ENCODE measurements at places on chromosomes 1 and 21.

GRCh38 chr1:212458817-212459216 lies 26.1 kb downstream of the NENF start:
- no peak for DNase-seq
- no peak overlapping the region for H3K4me3 ChIP-seq
- H3K27ac ChIP-seq = no peak overlapping the region
- H3K36me3 ChIP-seq = no peaks in the 10 kb centered on the region
- no peaks in the 10 kb centered on the region for H3K27me3 ChIP-seq

DNA sequence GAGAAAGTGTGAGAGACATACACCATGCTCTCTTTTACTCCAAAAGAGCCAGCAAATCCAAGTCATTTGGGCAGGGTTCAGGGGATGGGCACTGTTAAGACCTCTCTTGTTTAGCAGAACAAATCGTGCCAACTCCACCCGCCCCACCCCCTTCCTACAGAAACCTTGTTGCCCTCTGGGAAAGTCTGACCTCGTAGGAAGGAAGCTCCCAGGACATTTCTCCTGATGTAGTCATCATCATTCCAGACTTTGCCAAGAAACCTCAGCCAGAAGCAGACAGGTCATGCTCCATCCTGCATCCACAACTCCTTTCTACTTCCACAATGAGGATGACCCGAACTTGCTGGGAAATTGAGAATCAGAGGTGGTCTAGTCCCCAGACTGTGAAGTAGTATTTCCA lies 57.7 kb downstream of the UBE2T start:
- no peaks in the 10 kb centered on the region for H3K27me3 ChIP-seq
- H3K4me3 ChIP-seq = no peak overlapping the region
- peak overlapping the region; percentile 45 for H3K27ac ChIP-seq
- DNase-seq = peak; percentile 44

- H3K4me1 ChIP-seq = peaks cover 6% of the 10 kb centered on the region
- H3K27me3 ChIP-seq = no peaks in the 10 kb centered on the region
- no peak overlapping the region for H3K27ac ChIP-seq
- no peak overlapping the region for H3K4me3 ChIP-seq
Observed at GRCh38 chr1:164725401-164725800, 166.4 kb downstream of the PBX1 start.

GRCh38 chr1:20073256-20073655 lies 3.3 kb downstream of the PLA2G5 start:
- H3K27ac ChIP-seq = no peak overlapping the region
- H3K4me1 ChIP-seq = no peaks in the 10 kb centered on the region
- H3K27me3 ChIP-seq = no peaks in the 10 kb centered on the region
- no peak overlapping the region for H3K4me3 ChIP-seq
- H3K36me3 ChIP-seq = no peaks in the 10 kb centered on the region

- no peak overlapping the region for H3K4me3 ChIP-seq
- no peak for DNase-seq
- H3K36me3 ChIP-seq = no peaks in the 10 kb centered on the region
Observed at GRCh38 chr1:1996207-1996651, 7.4 kb downstream of the CFAP74 start.

DNA sequence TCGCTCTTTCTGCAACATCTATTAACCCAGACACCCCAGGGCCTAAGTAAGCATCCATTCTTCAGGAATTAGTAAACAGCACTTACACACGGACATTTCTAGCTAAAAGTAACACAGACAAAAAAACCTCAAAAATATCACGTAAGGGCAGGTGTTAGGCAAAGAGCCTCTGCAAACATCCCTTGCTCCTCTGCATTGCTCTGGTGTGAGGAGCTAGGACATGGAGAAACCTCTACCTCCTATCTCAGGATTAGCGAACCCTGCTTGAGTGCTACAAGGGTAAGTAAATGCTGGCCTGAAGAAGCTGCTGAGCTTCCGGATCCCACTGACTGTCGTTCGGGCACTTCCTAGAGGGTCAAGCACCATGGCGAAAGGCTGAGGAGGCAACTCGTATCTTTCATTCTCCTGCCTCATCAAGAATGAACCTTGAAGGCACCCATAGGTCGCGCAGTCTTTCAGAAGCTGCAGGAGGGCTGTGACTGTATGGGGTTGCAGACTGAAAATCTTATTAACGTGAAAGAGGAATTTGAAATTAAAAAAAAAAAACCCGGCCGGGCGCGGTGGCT lies 2.1 kb downstream of the PTGER3 start:
- H3K4me3 ChIP-seq = no peak overlapping the region
- H3K4me1 ChIP-seq = peaks cover 9% of the 10 kb centered on the region
- no peak for DNase-seq
- no peaks in the 10 kb centered on the region for H3K36me3 ChIP-seq
- H3K27ac ChIP-seq = no peak overlapping the region

- no peaks in the 10 kb centered on the region for H3K36me3 ChIP-seq
- no peak overlapping the region for H3K4me3 ChIP-seq
- no peak overlapping the region for H3K27ac ChIP-seq
- DNase-seq = no peak
- H3K4me1 ChIP-seq = no peaks in the 10 kb centered on the region
Observed at GRCh38 chr1:201066986-201067385, 43.5 kb upstream of the KIF21B start.

DNA sequence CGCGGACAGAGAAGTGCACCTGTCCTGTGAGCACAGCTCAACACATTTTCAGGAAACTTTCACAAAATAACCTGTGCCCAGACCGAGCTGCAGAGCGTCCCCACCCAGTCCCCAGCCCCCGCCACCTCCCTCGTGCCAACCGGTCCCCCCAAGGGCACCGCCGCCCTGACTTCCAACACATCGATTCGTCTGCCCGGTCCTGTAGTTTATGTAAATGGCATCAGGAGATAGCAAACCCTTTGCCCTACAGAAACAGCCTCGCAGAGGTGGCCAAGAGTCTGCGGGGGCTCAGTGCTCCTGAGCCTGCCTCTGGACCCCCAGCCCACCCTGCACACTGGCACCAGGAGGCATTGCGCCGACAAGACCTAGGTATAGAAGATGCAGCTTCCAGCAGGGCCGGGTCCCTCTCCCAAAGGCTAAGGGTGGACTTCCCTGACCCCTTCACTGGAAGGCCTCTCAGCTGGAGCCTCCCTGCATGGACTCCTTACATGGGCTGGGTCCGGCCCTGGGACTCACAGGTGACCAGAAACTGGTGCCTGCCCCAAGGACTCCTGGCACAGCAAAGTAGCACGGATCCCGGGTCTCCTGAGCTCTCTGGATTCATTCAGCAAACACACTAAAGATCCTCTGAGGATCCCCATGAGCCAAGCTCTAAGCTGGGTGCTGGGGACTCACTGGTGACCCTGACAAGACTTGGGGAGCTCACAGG lies 6.6 kb upstream of the PLEKHG5 start:
- H3K4me3 ChIP-seq = peak overlapping the region; percentile 13
- no peaks in the 10 kb centered on the region for H3K27me3 ChIP-seq
- H3K27ac ChIP-seq = no peak overlapping the region
- peaks cover 17% of the 10 kb centered on the region for H3K4me1 ChIP-seq
- no peak for DNase-seq
- no peaks in the 10 kb centered on the region for H3K36me3 ChIP-seq

GRCh38 chr1:1318131-1318652 lies 6.3 kb downstream of the INTS11 start:
- peak; percentile 45 for DNase-seq
- peaks cover 25% of the 10 kb centered on the region for H3K36me3 ChIP-seq

DNA sequence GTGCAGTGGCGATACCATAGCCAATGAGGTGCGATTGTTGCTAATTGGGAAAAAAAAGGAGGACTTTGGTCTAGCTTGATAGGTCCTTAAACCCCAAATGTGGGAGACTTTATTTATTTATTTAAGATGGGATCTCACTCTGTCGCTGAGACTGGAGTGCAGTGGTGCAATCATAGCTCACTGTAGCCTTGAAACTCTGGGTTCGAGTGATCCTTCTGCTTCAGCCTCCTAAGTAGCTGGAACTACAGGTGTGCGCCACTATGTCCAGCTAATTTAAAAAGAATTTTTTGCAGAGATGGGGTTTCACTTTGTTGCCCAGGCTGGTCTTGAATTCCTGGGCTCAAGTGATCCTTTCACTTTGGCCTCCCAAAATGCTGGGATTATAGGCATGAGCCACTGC lies 24.0 kb upstream of the SRSF10 start:
- no peak overlapping the region for H3K4me3 ChIP-seq
- no peak overlapping the region for H3K27ac ChIP-seq
- no peaks in the 10 kb centered on the region for H3K27me3 ChIP-seq
- peaks cover 17% of the 10 kb centered on the region for H3K4me1 ChIP-seq
- DNase-seq = no peak
- H3K36me3 ChIP-seq = no peaks in the 10 kb centered on the region

- H3K4me1 ChIP-seq = no peaks in the 10 kb centered on the region
- no peak overlapping the region for H3K4me3 ChIP-seq
- H3K27ac ChIP-seq = no peak overlapping the region
- no peak for DNase-seq
- no peaks in the 10 kb centered on the region for H3K36me3 ChIP-seq
- H3K27me3 ChIP-seq = no peaks in the 10 kb centered on the region
Observed at GRCh38 chr21:45997495-45998275, 16.1 kb downstream of the COL6A1 start.

DNA sequence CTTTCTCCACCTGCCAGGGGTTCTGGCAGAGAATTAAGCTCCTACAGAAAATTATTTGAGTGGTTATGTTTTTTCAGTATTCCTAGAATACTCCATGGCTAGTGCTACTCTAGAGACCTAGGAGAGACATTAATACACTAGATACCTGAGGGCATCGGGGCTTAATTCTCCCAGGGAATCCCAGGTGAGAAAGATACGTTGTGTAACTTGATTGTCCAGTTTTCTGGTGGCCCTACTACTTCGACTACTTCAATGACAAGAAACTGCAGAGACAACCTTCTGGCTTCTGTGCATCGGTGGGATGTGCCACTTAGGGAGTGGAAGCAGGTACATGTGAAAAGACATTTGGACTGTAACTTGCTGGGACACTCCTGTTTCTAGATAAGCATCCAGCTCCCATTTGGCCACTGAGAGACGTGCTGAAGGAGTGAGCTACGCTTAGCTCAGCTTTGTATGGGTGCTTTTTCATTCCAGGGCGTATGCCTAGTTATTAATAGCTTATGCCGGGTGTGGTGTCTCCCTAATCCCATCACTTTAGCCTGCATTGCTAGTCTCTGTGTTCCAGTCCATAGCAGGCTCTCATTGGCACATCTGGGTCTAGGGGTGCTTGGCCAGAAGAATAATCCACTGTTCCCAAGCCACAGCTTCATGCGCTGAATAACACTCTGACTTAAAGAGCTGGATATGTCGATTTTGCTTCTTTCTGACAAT lies 300.7 kb downstream of the SIPA1L2 start:
- no peaks in the 10 kb centered on the region for H3K36me3 ChIP-seq
- H3K27ac ChIP-seq = no peak overlapping the region
- DNase-seq = no peak
- no peak overlapping the region for H3K4me3 ChIP-seq

DNA sequence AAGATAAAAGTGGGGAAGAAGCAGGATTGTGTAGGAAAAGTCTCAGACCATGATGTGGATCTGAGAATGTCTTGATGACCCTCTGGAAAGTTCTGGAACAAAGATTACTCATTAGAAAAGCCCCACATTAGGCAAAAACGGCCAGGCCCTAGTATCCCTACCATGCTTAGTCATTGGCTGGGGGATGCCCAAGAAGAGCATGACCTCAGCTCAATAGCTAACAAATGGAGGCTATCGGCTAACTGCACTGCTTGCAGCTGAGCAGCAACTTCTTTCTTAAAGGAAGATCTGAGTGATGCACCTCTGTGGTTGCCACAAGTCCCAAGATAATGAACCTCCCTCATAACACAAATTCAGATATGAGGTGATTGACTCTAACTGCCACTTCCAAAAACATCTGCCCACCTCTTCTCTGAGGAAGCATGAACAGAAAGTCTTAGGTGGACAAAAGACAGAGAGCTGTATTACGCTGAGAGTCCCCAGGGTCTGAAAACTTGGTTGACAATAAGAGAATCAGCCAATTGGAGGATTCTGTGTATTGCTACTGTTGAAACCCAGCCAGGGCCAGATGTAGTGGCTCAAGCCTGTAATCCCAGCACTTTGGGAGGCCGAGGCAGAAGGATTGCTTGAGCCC lies 64.6 kb upstream of the AK4 start:
- H3K27me3 ChIP-seq = no peaks in the 10 kb centered on the region
- no peak overlapping the region for H3K4me3 ChIP-seq
- no peak overlapping the region for H3K27ac ChIP-seq
- H3K36me3 ChIP-seq = no peaks in the 10 kb centered on the region

GRCh38 chr1:197312163-197312562 lies 44.1 kb downstream of the CRB1 start:
- H3K4me1 ChIP-seq = no peaks in the 10 kb centered on the region
- H3K4me3 ChIP-seq = no peak overlapping the region
- H3K36me3 ChIP-seq = no peaks in the 10 kb centered on the region
- no peak for DNase-seq
- H3K27me3 ChIP-seq = no peaks in the 10 kb centered on the region

DNA sequence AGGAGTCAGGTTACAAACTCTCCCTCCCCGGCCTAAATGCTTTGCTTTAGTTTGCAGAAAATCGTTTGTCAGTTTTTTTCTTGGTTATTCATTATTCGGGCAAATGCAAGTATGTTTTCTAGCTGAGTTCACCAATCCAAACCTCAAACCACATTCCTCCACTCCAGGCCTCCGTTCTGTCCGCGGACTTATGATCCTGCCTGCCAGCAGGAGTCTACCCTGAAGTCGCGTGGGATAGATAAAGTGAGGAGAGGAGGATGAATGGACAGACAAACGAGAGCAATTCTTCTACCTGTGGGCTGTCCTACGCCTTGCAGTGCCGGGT lies 1.3 kb downstream of the ADAMTS1 start:
- H3K27ac ChIP-seq = peak overlapping the region; percentile 80
- peaks cover 11% of the 10 kb centered on the region for H3K36me3 ChIP-seq
- DNase-seq = no peak

GRCh38 chr1:79042117-79042516 lies 35.6 kb upstream of the ADGRL4 start:
- DNase-seq = peak; percentile 58
- H3K4me3 ChIP-seq = no peak overlapping the region
- H3K27me3 ChIP-seq = no peaks in the 10 kb centered on the region
